ENCODE measurements at places on chromosomes 4 and X.

DNA sequence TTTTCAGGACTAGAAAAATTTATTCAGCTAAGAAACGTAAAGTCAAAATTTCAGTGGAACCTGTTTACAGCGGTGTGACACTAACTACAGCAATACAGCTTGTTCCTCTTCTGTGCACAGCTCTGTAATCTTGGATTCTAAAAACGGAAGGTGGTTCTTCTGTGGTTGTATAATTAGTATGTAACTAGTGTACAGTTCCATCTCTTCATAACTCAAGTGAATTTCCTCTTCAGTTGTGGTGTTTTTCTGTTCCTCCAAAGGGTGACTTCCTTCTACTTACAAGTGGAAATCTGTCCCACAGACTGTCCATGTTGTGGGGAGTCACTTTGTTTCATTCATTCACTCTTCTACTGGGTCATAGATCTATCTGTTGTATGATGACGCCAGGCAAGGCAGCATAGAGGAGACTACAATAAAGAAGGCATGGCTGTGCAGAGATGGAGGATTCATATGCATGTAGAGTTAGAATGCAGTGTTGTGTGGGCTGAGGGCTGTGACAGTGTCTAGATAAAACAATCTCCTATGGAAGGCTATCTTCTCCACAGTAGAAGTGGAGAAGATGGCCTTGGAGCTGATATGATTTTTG, 5.4 kb downstream of the DAPP1 start:
- no peak for DNase-seq

DNA sequence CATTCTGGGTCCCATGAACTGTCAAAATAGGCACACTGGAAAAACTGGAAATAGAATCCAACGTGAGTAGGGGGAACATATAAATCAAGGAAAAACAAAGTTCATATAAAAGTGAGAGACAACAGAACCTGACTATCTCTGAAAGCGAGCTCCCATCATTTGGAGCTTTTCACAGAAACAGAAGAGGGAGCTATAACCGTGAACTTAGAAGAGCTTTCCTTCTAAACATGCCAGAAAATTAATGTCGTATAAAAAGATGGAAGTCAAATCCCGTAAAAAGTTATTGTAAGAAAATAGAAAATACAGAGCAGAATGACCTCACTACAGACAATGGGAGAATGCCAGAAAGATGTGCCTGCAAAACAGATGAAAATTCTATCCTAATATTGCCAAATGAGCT, 23.9 kb upstream of the HSD17B10 start:
- no peak for DNase-seq

DNA sequence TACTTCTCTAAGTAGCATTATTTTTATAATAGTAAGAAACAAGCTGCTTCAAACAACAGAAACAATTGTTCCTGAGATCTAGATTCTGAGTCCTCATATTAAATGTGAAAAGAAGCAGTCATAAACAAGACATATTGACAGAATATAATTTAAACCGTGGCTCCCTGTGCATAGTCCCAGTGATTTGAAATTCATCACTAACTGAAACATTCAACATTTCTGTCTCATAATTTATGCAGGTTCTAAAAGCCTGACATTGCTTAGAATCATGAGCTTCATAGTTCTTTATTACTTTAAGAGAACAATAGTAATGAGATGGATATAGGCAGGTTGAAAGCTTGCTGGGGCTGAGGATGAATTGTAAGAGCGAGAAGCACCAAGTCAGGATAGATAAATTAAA, 375.5 kb upstream of the MAGEB18 start:
- DNase-seq = no peak

GRCh38 chr4:123856689-123857545, 460.3 kb downstream of the SPRY1 start:
- no peak for DNase-seq

DNA sequence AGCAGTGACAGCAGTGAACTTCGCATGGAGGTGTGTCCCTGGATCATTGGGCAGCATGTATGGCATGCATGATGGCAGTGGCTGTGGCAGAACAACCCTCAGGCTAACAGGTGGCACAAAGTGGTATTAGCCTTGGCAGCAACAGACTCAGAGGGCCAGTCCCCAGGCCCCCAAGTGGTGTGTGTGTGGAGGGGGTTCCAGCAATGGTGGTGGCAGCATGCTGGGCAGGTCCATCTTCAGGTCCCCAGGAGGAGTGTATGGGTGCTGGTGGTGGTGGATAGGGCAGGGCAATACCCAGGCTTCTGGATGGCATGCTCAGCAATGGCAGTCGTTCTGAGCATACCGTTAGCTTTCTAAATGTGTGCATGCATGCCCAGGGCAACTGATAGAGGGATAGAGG, 923.7 kb downstream of the PDHA2 start:
- DNase-seq = no peak

DNA sequence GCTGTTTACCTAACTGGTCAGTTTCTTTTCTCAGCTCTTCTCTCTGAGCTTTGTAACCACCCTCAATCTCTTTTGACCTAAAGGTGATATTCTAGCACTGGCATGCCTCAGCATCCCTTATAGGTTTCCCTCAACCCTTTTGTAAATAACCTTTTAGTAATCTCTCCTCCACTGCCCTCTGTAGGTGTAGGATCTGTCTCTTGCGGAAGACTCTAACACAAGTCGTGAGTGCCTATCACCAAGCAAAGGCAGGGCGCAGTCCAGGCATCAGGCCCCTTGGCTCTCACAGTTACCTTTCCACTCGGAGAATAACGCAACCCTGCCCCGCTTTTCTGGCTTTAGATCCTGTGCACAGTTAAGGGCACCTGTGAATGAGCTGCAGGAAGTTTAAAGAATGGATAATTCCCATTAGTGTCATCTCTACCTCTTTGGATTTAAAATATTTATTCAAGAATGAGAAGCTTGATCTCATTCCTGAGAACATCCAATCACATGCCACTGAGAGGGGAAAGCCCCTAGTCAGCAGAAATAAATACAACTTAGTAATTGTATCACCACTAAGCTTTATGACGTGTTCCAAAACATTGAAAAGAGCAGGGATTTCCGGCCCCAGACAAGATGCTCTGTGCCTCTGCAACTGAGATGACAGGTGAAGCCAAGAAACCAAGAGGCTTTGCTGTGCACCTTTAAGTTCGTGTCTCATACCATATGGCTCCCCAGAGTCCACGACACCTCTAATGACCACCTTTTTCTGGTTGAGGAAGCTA, 58.8 kb downstream of the SPINK2 start:
- DNase-seq = no peak

DNA sequence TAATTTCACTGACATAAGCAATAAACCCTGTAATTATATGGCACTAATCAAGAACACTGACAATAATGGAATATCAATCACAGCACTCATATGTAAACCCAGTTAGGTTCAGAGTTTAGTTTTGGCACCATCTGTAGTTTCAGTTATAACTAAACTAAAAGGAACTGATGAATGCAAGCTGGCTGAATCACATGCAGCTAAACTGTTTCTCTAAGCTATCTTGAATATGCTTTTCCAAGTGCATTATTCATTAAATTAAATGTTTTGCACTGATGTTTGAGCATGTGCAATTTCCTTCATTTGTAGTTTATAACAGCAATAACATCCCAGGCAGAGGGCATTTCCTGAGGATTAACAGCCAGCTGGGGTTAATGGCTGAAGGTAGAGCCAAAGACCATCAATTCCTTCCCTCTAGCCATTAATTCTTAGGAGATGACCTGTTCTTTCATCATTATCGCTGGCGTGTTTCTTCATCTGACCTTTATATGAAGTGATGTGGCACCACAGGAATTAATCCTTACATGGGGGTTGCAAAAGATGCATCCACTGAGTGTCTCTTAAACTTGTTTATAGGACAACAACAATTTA, 562.8 kb upstream of the IGFBP7 start:
- no peak for DNase-seq

- DNase-seq = no peak
Measured at GRCh38 chr4:109183931-109184490, 118.4 kb downstream of the COL25A1 start.

GRCh38 chrX:17377795-17378194, 2.8 kb downstream of the NHS start:
- DNase-seq = no peak

DNA sequence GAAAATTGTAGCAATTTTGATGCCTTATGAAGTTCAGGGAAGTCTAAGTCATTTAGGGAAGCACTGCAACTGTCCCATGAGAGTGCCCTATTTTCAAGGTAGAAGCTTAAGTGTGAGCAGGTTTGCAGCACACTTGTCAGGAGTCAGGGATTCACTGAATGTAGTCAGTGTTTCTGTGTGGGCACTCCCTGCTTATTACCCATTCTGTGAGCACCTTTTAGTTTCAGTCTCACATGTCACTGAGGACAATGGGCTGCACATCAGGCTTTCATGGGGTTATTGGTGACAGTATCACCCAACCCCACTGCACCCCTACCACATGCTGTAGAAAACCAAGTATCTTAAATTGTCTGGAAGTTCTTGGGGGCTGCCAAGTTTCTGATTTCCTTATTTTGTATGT, 2.9 kb upstream of the CCNG2 start:
- no peak for DNase-seq

GRCh38 chrX:118904218-118904617, 70.2 kb upstream of the LONRF3 start:
- no peak for DNase-seq

GRCh38 chr4:173235050-173235449, 66.4 kb downstream of the GALNT7 start:
- DNase-seq = no peak

DNA sequence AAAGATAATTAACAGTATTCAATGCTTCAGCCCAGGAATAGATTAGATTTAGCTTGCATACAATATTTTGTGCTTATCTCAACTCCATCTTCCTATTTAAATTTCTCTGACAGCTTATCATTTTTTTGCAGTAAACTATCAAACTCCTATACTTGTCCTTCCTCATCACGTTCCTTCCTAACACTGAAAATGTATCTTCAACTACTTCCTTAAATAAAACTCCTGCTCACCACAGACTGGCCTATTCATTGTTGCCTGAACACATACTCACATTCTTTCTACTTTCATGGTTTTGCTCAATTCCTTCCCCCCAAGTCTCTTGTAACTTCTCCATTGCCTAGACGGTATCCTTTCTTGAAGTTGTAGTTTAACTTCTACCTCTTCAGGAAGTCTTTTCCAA, 28.5 kb upstream of the PTPN13 start:
- DNase-seq = no peak

- no peak for DNase-seq
Measured at GRCh38 chrX:12988797-12989196, 13.9 kb downstream of the TMSB4X start.

- DNase-seq = no peak
Measured at GRCh38 chr4:137681081-137681480, 148.8 kb upstream of the PCDH18 start.

All from bone marrow (tissue), 2 donors.